ENCODE measurements at places on chromosomes 11 and 22. TPM values are rescaled to one million over a fixed set of nuclear protein-coding genes. Genes with fewer than 3 reads are reported as not detected.

Gene E2F8
- 0.64 TPM for total RNA-seq

Gene SLC1A2
- total RNA-seq = 0.80 TPM

Gene UPK2
- not detected for total RNA-seq

Gene RIMBP3C
- total RNA-seq = not detected

Gene C11orf86
- total RNA-seq = 56.1 TPM

Gene UBQLNL
- 0.41 TPM for total RNA-seq

Gene HSPB2
- total RNA-seq = not detected

Measured in transverse colon (tissue), 4 donors.